ENCODE measurements at places on chromosomes 11 and 22.

DNA sequence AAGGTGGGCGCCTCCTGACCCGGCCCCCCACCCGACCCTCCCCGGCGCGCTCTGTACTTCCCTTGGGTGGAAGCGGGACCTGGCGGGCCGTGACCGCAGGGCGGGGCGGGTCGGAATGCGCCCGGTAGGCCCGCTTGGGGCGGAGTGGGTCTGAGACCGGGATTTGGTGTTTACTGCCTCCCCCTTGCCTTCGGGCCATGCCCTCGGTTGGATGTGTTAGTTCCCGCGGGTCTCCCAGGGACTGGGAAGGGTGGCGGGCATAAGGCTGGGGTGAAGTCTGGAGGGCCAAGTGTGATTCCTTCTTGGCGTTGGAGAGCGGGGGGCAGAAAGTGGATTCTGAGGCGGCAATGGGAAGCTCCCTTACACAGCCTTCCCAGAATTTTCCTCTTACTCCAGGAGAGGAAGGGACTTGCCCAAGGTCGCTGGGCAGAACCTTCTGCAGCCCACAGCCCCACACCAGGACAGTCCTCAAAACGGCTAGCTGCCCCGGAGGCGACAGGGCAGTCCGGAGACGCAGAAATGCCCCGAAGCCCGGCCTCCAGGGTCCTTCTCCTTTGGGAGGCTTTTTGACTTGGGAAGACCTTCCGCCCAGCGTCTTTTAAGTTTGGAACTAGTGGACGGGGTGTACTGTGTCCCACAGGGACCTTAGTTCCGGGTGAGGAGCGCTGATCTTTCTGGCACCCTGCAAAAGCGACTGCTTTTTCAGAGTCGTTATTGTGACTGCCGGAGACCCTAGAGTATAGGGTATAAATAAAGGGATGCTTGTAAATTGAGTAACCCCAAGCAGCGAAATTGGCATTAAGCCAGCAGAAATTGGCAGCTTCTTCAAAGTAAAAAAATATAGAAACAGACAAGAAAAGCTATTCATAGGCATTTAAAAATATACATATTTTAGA lies 647 bp downstream of the SWAP70 start:
- no peak for DNase-seq

DNA sequence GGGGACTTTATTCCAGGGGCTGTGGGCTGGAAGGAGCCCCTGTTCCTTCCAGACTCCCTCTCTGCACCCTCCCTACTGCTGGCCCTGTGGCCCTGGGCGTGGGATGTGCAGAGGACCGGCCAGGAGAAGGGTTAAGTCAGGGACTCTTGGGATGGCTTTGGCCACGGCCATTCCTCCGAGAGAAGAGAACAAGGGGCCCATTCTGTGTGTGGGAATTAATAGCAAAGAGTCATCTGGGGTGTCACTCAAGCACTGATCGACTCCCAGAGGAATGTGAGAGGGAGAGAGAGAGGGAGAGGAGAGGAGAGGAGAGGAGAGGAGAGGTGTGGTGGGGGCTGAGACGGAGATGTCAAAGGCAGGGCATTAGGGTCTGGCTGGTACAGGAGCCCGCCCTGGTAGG lies 14.2 kb upstream of the SOX10 start:
- no peak for DNase-seq

- no peak for DNase-seq
Measured at GRCh38 chr22:49754696-49755630, 72.7 kb downstream of the BRD1 start.

- no peak for DNase-seq
Measured at GRCh38 chr11:67644042-67644441, 4.5 kb upstream of the TBX10 start.

DNA sequence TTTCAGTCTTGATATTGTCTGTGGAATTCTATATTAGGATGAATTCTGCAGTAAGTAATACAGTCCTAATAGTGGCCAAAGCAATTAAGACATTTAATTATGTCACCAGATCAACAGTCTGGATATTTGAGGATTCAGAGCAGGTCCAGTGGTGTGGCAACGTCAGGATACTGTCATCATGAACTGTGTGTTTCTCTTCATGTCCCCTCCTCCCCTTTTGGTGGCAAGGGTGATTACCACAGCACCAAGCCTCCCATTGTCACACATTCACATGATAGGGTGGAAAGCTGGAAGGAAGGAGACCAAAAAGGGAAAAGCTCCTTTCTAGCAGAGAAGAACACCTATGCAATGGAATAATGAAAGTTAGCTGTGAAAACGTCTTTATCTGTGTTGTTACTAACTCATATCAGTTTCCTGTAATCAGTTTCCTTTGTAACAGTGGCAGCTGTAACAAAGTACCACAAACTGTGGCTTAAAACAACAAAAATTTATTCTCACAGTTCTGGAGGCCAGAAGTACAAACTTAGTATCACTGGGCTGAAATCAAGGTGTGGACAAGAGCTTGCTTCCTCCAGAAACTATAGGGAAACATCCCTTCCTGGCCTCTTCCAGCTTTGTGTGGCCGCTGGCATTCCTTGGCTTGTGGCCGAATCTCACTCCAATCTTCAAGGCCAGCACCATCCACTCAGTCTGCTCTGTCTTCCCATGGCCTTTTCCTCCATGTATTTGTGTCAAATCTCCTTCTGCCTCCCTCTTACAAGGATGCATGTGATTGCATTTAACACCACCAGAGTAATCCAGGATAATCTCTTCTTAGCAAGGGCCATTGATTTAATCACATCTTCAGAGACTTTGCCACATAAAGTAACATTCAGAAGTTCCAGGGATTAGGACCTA lies 6.5 kb upstream of the RBM14 start:
- DNase-seq = no peak

DNA sequence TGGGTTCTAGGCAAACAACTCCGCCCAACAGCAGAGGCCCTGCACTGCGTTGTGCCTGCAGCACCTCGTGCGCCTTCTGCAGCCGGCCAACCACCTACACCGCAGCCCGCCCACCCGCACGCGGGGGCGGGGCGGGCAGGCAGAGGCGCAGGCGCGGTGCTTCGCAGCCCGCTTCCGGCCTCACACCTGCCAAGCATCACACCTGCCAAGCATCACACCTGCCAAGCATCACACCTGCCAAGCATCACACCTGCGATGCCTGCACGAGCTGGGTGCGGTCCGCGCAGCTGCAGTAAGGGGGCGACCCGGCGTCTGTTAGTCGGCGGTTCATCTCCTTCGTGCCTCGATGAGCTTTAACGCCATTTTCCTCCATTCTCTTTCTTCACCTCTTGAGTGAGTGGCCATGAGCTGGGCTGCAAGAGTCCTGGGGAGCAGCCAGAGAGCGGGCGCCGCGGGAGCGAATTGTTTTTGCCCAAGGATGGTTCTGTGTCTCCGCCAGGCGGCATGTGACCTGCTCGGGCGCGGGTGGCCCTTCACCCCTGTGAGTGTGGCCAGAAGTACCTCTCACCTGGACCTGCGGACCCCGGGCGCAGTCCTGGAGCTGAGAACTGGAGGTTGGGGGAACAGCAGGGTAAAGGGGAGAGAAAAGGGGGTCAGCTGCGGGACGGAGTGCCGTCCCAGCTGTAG lies at the start of gene LDHAL6A:
LDHAL6A (plus strand) TSS at position 171 of the 687 bp plus-strand sequence. CDS start 825 bp downstream, outside the sequence.
- no peak for DNase-seq

GRCh38 chr11:101288392-101288791 lies 158.8 kb upstream of the PGR start:
- DNase-seq = no peak

DNA sequence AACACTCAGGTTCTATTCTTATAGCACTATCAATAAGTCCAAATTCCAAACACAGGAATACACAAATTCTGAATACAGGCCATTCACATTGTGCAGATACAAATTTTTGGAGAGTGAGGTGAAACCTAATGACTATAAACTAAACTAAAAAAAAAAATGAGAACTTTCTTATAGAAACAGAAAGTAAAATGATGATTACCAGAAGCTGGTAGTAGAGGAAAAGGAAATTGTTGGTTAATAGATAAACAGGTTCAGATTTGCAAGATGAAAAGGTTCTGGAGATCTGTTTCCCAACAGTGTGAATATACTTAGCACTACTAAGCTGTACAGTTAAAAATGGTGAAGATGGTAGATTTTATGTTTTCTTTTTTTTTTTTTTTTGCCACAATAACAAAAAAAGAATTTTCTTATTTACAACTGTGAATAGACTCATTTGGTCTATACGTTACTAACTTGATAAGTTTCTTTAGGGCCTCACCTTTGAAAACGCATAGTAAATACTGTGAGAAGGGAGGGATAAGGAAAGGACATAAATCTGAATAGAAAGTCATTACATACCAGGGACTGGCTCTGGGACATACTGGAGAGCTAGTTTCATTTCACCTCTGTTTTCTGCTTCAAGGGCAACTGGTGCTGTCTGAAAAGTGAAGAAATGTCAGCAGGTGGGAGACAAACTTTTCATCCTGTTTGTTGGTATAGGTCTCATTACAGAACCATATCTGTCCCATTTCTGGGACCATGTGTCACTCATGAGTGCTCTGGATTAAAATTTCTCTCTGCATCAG lies 14.2 kb upstream of the CCDC89 start:
- DNase-seq = no peak

- DNase-seq = no peak
Measured at GRCh38 chr22:19898831-19899567, 42.6 kb upstream of the COMT start.

DNA sequence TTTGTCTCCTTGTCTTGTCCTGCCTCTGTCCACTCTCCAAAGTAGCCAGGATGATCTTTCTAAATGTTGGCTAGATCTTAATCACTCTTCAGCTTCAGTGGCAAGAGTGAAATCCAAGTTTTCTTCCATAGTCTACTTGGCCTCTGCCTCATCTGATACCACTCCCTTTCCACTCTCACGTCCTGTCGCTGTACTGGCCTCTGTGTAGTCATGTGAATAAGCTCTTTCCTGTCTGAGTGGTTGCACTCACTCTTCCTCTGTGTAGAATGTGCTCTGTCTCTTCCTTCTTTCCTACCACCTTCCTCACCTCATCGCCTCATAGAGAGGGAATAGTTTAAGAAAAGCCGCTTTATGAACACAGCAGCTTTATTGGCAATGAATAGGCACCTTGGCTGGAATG lies 86.5 kb downstream of the WNT11 start:
- DNase-seq = no peak

DNA sequence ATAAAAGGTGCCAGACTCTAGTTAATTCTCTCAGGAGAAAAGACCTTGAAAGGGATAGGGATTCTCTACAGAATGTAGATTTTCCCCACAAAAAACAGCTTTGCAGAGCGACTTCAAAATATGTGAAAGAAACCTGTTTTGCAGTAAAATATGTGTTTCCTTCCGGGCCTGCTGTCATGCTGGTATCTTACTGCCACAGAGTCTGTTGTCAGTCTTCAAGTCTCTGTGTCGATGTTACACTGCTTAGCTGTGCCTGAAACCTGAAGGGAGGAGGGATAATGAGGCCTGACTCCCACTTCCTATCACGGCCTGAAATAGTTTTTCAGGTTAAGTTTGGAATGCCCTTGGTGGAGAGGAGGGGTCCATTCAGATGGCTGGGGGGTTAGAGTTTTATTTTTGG lies 1.7 kb upstream of the DGCR2 start:
- no peak for DNase-seq

GRCh38 chr11:83687787-83688186 lies 401.6 kb upstream of the CCDC90B start:
- no peak for DNase-seq
